ENCODE measurements at places on chromosomes 4 and X.

- no peak for DNase-seq
These were observed 39.6 kb downstream of the ZNF827 start for GRCh38 chr4:145898926-145899531.

DNA sequence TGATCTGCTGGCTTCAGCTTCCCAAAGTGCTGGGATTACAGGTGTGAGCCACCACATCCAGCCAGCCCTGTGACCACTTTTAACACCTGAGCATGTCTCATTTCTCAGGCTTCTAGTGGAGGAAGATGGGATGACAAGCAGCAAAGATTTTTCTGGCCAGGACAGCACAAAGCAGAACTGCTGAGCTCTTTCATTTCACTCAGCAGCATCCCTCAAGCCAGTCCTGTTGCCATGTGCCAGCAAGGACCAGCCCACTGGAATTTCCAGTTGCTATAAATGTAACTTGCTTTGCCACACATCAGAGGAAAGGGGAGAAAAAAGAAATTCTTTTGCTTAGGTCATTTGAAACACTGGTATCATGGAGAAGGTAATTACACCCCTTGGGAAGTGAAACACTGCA, 75.9 kb downstream of the SLC9A7 start:
- no peak for DNase-seq

DNA sequence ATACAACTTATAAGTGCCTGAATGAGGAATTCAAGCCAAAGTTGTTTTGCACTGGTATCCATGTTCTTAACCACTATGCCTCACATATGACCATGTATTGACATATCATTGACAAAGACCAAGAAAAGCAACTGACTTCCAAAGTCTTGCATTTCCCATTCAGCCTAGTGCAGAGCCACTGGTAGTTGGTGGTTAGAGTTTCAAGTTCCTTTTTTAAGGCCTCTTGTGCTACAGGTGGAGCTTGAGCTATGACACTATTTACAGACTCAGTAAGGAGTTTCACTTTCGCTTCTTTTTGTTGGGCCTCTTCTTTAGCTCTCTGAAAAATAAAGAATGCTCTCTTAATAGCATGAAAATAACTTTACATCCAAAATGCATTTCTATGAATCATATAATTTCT, 763.0 kb downstream of the DMD start:
- DNase-seq: no peak

DNA sequence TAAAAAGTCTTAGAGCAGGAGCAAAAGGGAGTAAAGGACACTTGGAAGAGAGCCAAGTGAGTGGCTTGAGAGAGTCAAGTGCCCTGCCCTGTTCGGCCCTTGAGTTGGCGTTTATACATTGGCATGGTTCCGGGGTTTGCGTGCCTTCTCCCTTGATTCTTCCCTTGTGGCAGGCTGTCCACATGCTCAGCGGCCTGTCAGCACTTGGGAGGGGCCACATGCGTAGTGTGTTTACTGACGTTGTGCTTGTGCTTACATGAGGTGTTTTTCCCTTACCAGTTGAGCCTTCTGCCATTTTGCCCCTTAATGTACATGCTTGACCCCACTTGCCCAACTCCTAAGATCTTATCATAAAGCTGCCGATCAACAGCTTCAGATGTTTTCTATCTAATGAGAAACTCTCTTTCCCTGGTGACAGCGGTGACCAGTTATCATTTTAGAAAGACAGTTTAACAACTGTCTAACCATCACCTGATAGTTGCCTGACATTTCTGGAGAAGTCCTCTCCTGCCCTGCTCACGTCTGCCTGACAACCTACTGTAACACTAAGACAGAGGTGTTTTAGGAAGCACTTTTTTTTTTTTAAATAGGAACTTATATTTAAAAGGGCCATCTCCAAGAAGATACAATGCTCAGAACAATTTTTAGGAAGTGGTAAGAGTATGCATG, 49.5 kb upstream of the GC start:
- no peak for DNase-seq

DNA sequence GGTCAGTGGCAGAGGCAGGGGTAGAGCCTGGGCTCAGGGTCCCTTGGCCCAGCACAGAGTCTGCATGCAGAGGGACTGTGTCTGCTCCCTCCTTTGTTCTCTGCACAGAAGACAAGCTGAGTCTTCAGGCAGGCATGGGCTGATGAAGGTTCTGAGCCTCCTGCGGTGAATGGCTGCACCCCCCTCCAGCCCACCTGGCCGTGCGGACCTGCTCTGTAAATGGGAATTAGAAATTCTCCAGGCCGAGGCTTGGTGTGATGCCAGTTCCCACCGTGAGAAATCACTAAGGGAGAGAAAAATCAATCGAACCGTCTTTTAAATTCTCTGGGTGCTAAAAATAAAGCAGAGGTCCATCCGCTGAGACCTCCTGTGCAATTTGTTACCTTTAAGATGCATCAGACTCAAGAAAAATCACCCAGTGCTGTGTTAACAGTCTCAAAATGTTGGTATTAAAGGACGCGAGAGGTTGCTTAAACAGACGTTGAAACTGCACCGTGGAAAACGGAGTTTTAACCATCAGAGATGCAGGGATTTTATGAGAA, 96.0 kb downstream of the WFS1 start:
- no peak for DNase-seq

- no peak for DNase-seq
These were observed 43.4 kb downstream of the SHROOM2 start for GRCh38 chrX:9829308-9830267.

GRCh38 chrX:7926914-7927258, 327 bp downstream of the PNPLA4 start:
- DNase-seq: no peak

GRCh38 chr4:89242864-89243732, 64.5 kb downstream of the GPRIN3 start:
- DNase-seq: no peak

GRCh38 chr4:1793496-1793840, 375 bp downstream of the FGFR3 start:
- DNase-seq: peak; percentile 59

- DNase-seq: no peak
These were observed 12.8 kb upstream of the TSPAN7 start for GRCh38 chrX:38548508-38548907.

DNA sequence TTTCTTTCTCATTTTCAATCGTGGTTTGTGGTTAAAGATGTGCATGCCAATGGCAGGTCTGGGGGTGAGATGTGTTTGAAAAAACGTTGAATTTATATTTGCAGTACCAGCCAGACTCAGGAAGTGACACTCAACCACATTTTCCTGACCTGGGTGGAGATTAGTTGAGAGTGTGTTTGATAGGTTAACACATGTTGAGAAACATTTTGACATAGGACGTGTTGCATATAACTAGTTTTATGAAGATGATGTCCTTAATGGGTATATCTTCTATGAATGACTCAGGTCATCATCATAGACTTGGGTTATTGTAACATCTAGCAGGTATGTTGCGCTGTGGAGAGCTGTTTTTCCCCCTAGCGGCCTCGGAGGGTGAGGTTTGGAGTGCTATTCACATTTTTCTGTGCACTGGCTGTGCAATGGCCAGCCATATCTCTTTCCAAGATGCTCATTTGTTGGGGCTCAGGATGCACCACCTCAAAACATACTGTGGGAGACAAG, 21.7 kb upstream of the CD38 start:
- DNase-seq: no peak

DNA sequence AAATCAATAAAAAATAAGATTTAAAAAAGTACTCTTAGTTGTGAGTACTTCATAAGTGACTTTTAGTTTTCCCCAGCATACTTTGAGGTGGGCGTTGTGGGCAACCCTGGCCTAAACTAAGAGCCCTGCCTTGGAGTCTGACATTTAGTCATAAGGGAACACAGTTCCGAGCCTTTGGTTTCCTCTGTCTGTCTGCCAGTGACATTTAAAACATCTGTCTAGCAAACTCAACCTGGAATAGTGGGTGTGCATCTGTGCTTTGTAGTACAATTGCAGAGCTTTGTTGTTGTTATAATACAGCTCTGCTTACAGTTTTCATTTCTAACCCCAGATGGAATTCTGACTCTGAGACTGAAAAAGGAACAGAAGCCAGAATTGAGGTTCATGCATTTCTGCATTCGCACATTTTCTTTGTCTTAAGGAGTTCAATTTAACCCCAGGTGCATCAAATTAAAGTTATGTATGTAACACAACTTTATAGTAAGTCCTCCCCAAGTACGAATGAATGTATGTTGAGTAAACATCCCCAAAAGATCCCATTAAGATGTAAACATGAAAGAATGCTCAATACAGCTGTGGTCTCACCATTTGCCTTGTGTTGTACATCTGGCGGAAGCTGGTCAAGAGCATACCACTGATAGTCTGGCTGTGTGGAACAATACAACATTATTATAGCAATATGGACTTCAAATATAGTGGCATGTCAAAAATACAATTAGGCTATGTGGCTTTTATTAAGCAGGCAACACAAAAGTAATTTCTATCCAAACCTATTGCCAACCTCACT, 25.9 kb downstream of the TNIP3 start:
- DNase-seq: no peak

- no peak for DNase-seq
These were observed 19.4 kb downstream of the SH3TC1 start for GRCh38 chr4:8218371-8219031.

GRCh38 chr4:84238247-84239090, 260.6 kb downstream of the NKX6-1 start:
- DNase-seq: no peak

DNA sequence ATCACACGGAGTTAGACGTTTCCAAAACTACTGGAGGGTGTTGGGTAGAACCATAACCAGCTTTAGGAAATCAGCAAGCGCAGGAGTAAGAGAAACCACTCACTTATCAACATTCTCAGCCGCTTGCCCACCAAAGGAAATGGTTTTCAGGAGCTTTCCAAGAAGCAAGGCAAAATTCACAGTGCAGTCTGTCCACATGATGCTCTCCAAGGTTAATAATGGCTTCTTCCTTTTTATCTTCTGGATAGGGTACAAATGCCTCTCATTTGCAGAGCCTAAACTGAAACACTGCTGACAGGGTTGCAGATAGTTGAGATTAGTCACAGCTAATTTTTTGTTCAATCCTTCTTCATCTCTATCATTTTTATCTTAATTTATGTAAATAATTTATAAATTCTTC, 705.4 kb downstream of the RAB28 start:
- no peak for DNase-seq

GRCh38 chr4:121272526-121272925, 108.3 kb downstream of the QRFPR start:
- no peak for DNase-seq

GRCh38 chr4:3494462-3494871, 31.4 kb downstream of the DOK7 start:
- no peak for DNase-seq

DNA sequence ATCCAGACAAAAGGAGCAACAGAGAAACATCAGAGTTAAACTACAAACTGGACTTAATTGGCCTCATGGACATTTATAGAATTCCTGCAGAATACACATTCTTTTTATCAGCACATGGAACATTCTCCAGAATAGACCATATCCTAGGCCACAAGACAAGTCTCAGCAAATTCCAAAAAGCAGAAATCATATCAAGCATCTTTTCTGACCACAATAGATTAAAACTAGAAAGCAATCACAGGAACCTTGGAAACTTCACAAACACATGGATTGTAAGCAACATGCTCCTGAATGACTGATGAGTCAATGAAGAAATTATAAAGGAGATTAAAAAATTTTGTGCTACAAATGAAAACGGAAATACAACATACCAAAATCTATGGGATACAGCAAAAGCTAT, 526.7 kb downstream of the PCDH7 start:
- no peak for DNase-seq

DNA sequence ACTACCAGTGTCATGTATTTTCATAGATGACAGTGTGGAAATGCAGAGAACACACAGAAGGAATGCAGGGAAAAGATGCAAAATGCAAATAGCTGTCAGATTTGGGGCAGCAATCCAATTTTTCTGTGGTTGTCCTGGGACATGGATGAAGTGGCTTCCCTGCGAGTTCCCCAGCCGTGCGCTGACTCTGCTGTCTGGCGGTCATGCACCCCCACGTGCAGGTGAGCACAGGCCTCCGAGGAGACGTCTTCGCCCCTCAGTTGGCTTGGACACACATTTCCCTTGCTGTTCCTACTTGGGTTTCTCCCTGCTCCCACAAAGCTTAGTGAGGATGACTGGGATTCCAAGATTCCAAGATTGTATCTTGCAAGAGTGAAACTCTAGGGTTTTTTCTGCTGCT, 24.4 kb downstream of the BLOC1S4 start:
- DNase-seq: no peak
